ENCODE measurements at places on chromosomes 6 and 20. TPM values are rescaled to one million over a fixed set of nuclear protein-coding genes. Genes with fewer than 3 reads are reported as not detected.

The DNAH8 gene
- not detected for polyA plus RNA-seq

The CLDN20 gene
- polyA plus RNA-seq, result not detected

The C6orf58 gene
- polyA plus RNA-seq, result not detected

The TMEM181 gene
- polyA plus RNA-seq, result 27.3 TPM

The SLC17A2 gene
- not detected for polyA plus RNA-seq
